ENCODE measurements at places on chromosomes 12 and 14. TPM values are rescaled to one million over a fixed set of nuclear protein-coding genes. Genes with fewer than 3 reads are reported as not detected.

RHOJ gene
- total RNA-seq: 7.2 TPM

AGAP2 gene
- total RNA-seq: 55.6 TPM

TAS2R13 gene
- total RNA-seq: 4.8 TPM

FBXO34 gene
- total RNA-seq: 47.3 TPM

PDE3A gene
- 15.5 TPM for total RNA-seq

MUCL1 gene
- total RNA-seq: not detected

EML1 gene
- total RNA-seq: 38.5 TPM

ITGA7 gene
- total RNA-seq: 14.5 TPM

NACA gene
- 1,063 TPM for total RNA-seq

LTBP2 gene
- 1.2 TPM for total RNA-seq

CCDC197 gene
- total RNA-seq: not detected

HRK gene
- total RNA-seq: 2.3 TPM

FRMD6 gene
- 14.3 TPM for total RNA-seq

REC8 gene
- 26.3 TPM for total RNA-seq

KLRG1 gene
- 9.0 TPM for total RNA-seq

GALNT9 gene
- total RNA-seq: 28.6 TPM

IKZF4 gene
- total RNA-seq: 3.7 TPM

ABHD4 gene
- 6.9 TPM for total RNA-seq

ANKS1B gene
- 298 TPM for total RNA-seq

HCAR3 gene
- not detected for total RNA-seq

DEGS2 gene
- total RNA-seq: 1.6 TPM

GPR68 gene
- total RNA-seq: 8.1 TPM

SOAT2 gene
- not detected for total RNA-seq

OR6C4 gene
- total RNA-seq: not detected

TMEM229B gene
- total RNA-seq: 35.1 TPM

LPAR5 gene
- total RNA-seq: 1.2 TPM

SAMD15 gene
- total RNA-seq: 20.8 TPM

SDSL gene
- total RNA-seq: 5.1 TPM

MSRB3 gene
- total RNA-seq: 5.3 TPM

TTC9 gene
- total RNA-seq: 29.3 TPM

LRP1-AS gene
- total RNA-seq: not detected

RPS6KA5 gene
- 13.4 TPM for total RNA-seq

LGR5 gene
- 1.6 TPM for total RNA-seq

AKAP5 gene
- 44.5 TPM for total RNA-seq

ACOT6 gene
- total RNA-seq: not detected

ATF7IP gene
- 90.2 TPM for total RNA-seq

IGFBP6 gene
- 12.7 TPM for total RNA-seq

B3GNT4 gene
- total RNA-seq: 8.5 TPM

TAS2R46 gene
- 3.2 TPM for total RNA-seq

KRT78 gene
- not detected for total RNA-seq

PAX9 gene
- total RNA-seq: not detected

PZP gene
- 0.23 TPM for total RNA-seq

WNK1 gene
- total RNA-seq: 91.1 TPM

DPY19L2 gene
- total RNA-seq: 35.5 TPM

PTPRO gene
- 126 TPM for total RNA-seq

ZNF891 gene
- 9.5 TPM for total RNA-seq
